ENCODE measurements at places on chromosomes 1 and 21.

GRCh38 chr1:80827666-80828065 is 973.1 kb upstream of the ADGRL2 start:
- no peak for DNase-seq

DNA sequence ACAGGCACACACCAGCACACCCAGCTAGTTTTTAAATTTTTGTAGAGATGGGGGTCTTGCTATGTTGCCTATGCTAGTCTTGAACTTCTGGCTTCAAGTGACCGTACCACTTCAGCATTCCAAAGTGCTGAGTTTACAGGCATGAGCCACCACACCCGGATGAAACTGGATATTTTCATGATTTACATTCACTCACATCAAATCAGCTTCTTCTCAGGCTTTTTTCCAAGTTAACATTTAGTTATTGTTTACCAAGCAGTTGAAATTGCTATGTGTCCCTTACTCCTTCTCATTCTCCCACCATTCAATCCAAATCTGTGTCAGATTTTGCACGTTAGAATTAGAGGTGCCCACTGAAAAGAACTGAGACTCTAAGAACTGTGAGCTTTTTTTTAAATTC is 18.4 kb downstream of the RIT1 start:
- peak; percentile 13 for DNase-seq

GRCh38 chr1:59290193-59290949 is 6.5 kb upstream of the FGGY start:
- peak; percentile 95 for DNase-seq

DNA sequence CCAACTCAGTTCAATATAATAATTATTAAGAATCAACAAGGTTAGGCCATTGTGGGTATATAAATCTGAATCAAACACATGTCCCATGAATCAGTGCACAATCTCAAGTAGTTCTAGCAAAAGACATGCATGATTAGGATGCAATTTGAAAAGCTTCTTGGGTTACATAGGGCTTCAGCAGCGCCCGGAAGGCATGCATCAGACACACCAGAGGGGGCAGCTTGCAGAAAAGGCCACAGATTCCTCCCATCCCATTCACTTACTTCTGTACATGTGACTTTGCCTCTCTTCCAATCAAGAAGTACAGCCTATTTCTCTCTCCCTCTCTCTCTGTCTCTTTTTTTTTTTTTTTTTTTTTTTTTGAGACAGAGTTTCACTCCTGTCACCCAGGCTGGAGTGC is 91.8 kb downstream of the KCNN3 start:
- no peak for DNase-seq

- DNase-seq: no peak
Observed at GRCh38 chr21:38992737-38993136, 187.0 kb downstream of the ETS2 start.

GRCh38 chr1:147757015-147757990 is 3.1 kb downstream of the GJA5 start:
- DNase-seq: peak; percentile 26

- no peak for DNase-seq
Observed at GRCh38 chr1:39687243-39687642, 4.0 kb downstream of the HPCAL4 start.

DNA sequence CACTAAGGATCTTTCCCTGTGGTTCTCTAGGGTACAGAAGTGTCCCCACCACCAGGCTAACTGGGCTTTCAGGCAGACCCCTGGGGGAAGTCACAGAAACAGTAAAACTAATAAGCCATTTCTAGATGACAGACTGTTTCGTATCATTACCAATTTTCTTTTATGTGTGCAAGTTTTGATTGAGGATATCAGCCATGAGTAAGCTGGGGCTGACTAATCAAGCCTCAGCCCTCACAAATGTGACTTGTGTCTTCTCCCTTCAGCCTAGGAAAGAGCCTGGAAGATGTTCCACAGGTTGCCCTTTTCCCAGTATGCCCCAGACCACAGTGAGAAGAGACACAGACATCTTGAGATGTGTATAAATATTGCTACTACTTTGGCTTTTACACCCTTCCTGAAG is 10.5 kb downstream of the PTGFRN start:
- DNase-seq: no peak

DNA sequence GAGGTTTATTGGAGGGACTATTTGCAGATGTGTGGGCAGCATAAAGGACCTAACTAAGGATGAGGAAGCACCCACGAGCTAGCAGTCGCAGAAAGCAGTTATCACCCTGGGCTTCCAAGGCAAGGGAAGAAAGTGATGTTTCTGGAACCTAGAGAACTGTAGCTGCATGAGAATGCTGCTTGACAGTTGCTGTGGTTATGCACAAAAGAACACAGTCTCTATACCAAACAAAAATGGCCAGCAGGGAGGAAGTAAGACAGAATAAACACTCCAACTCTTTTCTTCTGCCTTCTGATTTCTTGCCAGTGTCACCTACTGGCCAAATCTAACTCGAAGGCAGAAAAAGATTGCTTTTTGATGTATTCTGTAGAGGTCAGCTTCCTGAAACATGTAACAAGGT is 190.2 kb downstream of the RASAL2 start:
- no peak for DNase-seq

DNA sequence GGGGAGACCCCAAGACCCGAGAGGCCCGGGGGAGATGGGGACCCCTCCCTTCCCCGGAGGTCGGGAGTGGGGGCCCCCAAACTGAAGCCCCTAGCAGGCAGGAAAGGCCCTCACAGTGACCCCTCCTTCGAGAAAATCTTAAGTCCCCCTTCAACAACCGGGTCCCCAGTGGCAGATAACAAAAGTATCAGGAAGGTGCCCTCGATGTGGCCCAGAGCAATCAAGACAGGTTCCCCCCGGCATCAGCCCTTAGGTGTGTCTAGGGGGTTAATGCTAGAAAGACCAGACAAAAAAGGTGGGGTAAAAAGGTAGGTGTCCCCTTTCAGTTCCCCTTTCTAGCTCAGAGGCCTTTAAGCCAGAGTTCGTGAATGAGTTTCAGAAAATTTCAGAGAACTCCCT is 282 bp upstream of the ECE1 start:
- DNase-seq: peak; percentile 51

All from DMS53 (cell line).